MCF 10A (cell line): ENCODE measurements at places on chromosomes 6 and 20. TPM values are rescaled to one million over a fixed set of nuclear protein-coding genes. Genes with fewer than 3 reads are reported as not detected.

The LTB gene
- total RNA-seq = 0.37 TPM in 1 of 2 replicates, not detected in the other

The CD109 gene
- 91.0 and 94.5 TPM in 2 replicates for total RNA-seq

DNA sequence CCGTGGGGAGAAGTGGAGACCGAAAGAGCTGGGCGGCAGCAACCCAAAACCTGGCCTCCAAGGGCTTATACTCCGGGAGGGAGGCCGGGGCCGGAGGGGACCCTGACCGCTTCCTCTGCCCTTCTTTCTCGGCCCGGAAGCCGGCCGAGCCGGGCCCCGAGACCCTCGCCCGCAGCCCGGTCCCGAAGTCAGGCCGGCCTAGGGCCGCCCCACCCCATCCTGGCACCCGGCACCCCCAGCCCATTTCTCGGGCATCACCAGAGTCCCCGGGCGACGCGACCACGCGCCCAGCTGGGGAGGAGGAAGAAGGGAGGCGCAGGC lies 572 bp upstream of the ZDHHC14 start:
- H3K36me3 ChIP-seq = no peaks in the 10 kb centered on the region
- no peak overlapping the region for H3K27ac ChIP-seq

The ATAT1 gene
- 6.4 and 8.6 TPM in 2 replicates for total RNA-seq

- no peak overlapping the region for H3K27ac ChIP-seq
- H3K4me1 ChIP-seq = no peaks in the 10 kb centered on the region
- no peaks in the 10 kb centered on the region for H3K36me3 ChIP-seq
- no peaks in the 10 kb centered on the region for H3K27me3 ChIP-seq
Observed at GRCh38 chr6:82068721-82069120, 178.8 kb downstream of the IBTK start.

DNA sequence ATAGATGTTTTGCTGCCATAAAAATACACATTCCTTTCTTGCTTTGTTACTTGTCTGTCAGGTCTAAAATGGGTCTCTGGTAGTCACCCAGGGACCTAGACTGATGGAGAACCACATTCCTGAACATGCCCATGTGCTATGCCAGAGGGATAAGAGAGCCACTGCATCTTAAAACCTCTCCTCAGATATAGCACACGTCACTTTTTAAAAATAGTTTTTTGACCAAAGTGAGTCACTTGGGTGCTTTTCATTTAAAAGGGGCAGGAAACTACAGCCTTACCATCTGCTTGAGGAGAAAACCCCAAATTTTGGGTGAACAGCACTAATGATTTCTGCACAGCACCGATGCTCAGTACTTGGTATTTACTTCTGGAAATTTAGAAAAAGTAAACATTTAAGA lies 197.8 kb downstream of the OGFRL1 start:
- H3K4me3 ChIP-seq = no peak overlapping the region
- no peaks in the 10 kb centered on the region for H3K36me3 ChIP-seq
- no peak for DNase-seq
- H3K4me1 ChIP-seq = peaks cover 16% of the 10 kb centered on the region
